ENCODE measurements at places on chromosomes 6 and 20. TPM values are rescaled to one million over a fixed set of nuclear protein-coding genes. Genes with fewer than 3 reads are reported as not detected.

PTCRA gene
- total RNA-seq, result not detected

PRDM13 gene
- not detected for total RNA-seq

DNA sequence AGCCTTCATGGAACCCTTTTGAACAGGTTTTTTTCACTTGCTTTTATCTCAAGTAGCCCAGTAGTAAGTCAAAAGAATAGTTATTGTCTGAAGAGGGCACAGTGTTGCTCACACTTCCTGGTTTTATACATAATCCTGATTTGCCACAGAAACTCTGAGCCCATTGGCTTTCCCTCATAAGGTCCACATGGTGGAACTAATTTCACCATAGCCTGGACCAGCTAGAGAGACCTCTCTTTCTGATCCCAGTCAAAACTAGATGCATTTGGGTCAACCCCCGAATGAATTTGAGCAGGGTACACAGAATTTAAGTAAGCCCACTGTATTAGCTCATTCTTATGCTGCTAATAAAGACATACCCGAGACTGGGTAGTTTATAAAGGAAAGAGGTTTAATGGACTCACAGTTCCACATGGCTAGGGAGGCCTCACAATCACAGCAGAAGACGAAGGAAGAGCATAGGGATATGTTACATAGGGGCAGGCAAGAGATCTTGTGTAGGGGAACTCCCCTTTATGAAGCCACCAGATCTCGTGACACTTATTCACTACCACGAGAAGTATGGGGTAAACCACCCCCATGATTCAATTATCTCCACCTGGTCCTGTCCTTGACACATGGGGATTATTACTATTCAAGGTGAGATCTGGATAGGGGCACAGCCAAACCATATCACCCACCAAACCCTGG, 6.2 kb downstream of the RWDD2A start:
- no peak overlapping the region for H3K27ac ChIP-seq
- H3K4me3 ChIP-seq, result no peak overlapping the region
- no peak for DNase-seq
- H3K36me3 ChIP-seq, result peaks cover 7% of the 10 kb centered on the region
- H3K27me3 ChIP-seq, result no peaks in the 10 kb centered on the region

GRCh38 chr20:48295966-48296421, 510.7 kb upstream of the SULF2 start:
- no peak overlapping the region for H3K27ac ChIP-seq
- no peak for DNase-seq
- no peak overlapping the region for H3K4me3 ChIP-seq
- peaks cover 8% of the 10 kb centered on the region for H3K27me3 ChIP-seq
- no peaks in the 10 kb centered on the region for H3K36me3 ChIP-seq

DNA sequence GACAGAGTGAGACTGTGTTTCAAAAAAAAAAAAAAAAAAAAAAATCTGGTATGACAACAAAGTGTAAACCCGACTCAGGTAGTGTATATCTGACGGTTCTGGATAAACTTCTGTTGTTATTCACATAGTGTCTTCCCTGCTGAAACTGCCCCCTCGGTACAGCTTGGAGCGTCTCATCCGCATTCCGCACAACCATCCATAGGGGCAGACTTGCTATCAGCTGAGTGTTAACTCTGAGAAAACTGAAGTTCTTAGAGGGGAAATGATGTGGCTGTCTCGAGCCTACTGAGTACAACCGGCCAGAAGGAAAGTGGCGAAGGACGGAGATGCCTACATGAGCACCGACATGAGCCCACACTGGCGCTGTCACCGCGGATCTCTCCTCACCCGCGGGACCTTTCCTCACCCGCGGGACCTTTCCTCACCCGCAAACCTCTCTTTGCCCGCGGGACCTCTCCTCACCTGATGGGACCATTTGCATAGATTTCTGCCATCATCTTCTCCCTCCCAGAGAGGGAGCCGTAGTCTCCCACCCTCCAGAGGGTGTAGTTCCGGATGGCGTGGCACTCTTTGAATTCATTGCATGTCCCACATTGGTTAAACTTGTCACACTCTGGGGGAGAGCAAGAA, 9.8 kb downstream of the CTSZ start:
- H3K4me3 ChIP-seq, result no peak overlapping the region
- H3K36me3 ChIP-seq, result peaks cover 43% of the 10 kb centered on the region
- no peaks in the 10 kb centered on the region for H3K27me3 ChIP-seq
- DNase-seq, result no peak

- H3K4me3 ChIP-seq, result no peak overlapping the region
- H3K36me3 ChIP-seq, result no peaks in the 10 kb centered on the region
- peaks cover 12% of the 10 kb centered on the region for H3K4me1 ChIP-seq
Observed at GRCh38 chr6:28425944-28426541, 17.2 kb downstream of the ZSCAN23 start.

DNA sequence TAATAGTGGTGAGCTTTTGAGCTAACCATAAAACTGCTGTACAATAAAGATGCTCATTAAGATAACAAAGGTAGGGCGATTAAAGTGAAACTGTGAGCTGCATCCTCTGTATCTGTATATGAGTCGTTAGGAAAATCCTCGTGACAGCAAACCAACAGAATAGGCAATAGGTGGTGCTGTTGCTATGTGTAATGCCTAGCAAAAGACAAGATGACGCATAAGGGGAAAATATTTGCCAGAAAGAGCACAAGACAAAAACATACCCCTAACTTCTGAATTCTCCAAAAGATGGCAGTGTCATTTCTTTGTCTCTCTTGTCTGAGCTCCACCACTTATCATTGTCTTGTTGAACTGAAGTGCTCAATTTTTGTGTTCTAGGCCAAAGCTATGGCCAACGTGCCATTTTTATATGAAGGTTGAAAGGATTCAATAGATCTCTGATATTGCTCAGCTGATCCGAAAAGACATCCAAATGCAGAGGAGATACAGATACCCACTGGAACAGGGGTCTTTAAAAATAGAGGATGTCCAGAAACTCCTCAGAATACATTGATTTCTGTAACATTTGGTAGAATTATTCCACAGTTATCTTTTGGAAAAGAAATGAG, 56.3 kb upstream of the ANKEF1 start:
- no peaks in the 10 kb centered on the region for H3K36me3 ChIP-seq
- no peak overlapping the region for H3K27ac ChIP-seq
- H3K4me1 ChIP-seq, result peaks cover 5% of the 10 kb centered on the region

DNA sequence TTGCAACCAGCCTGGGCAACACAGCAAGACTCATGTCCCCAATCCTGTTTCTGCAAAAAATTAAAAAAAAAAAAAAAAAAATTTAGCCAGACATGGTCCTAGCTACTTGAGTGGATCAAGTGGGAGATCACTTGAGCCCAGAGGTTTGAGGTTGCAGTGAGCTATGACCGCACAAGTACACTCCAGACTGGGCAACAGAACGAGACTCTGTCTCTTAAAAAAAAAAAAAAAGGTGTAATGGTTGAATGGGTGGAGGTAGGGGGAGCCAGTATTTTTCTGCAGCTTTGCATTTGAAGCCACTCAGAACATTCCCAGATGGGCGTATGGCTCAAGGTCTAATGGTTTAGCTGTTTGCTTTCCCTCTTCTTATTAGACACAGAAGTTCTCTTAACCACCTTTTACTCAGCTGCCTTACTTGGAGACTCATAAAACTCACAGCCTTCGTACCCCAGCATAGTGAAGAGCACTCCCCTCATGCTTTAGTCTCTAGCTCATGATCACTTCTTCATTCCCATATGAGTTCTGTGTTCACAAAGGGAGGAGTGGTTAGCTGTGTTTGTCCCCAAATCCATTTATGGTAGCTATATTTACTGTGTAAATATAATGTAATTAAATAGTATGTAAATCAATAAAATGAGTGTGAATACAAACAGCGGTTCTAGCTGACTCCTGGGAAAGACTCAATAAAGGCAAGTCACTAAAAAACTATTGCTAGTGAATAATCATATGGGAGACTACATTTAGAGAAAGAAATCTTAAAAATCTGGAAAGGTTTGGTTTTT, 9.0 kb downstream of the FKBP1A start:
- DNase-seq, result no peak
- H3K27ac ChIP-seq, result no peak overlapping the region
- H3K4me3 ChIP-seq, result no peak overlapping the region
- peaks cover 92% of the 10 kb centered on the region for H3K4me1 ChIP-seq
- H3K36me3 ChIP-seq, result peaks cover 16% of the 10 kb centered on the region

DNA sequence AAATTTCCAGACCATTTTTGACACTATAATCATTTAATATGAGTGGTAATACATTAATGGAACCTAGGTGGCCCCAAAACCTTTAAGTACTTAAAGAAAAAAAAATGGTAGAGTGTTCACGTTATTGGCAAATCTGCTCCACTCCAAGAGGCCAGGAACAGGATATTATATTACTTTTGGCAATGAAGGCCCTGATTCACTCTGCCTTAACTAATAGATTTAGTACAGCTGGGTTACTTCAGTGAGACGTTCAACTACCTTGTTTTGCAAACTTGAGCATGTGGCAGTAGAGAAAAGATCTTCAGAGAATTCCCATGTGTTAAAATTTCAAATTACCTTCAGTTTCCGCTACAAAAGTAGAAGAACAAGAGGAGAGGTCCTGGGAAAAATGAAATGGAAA, 12.8 kb downstream of the ADNP start:
- no peaks in the 10 kb centered on the region for H3K27me3 ChIP-seq
- DNase-seq, result no peak
- peaks cover 81% of the 10 kb centered on the region for H3K4me1 ChIP-seq
- H3K4me3 ChIP-seq, result no peak overlapping the region

- H3K27ac ChIP-seq, result no peak overlapping the region
- H3K4me3 ChIP-seq, result no peak overlapping the region
- H3K36me3 ChIP-seq, result no peaks in the 10 kb centered on the region
- H3K4me1 ChIP-seq, result peaks cover 5% of the 10 kb centered on the region
- no peaks in the 10 kb centered on the region for H3K27me3 ChIP-seq
Observed at GRCh38 chr6:158962371-158962770, 37.6 kb downstream of the RSPH3 start.

DNA sequence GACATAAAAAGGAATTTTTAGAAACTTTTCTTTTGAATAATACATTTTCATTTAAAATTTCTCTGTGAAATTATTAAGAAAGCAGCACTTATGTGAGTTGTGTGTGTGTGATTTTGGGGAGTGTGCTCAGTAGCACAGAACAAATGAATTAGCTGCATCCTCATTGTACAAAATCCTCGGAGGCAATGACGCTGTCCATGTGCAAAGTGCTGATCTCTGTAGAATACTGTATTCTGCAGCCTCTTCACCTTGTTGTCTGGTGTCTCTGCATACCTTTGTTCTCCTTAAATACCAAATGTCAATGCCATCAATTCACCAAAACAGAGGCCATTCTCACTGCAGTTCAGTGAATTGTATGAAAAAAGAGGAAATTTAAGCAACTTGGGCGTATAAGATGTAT, 838.4 kb downstream of the QKI start:
- no peak overlapping the region for H3K4me3 ChIP-seq
- H3K27me3 ChIP-seq, result no peaks in the 10 kb centered on the region
- no peaks in the 10 kb centered on the region for H3K4me1 ChIP-seq
- no peaks in the 10 kb centered on the region for H3K36me3 ChIP-seq
- DNase-seq, result no peak

GRCh38 chr6:125989631-125990030, 3.3 kb downstream of the TRMT11 start:
- H3K27me3 ChIP-seq, result no peaks in the 10 kb centered on the region
- peak overlapping the region; percentile 15 for H3K27ac ChIP-seq

DNA sequence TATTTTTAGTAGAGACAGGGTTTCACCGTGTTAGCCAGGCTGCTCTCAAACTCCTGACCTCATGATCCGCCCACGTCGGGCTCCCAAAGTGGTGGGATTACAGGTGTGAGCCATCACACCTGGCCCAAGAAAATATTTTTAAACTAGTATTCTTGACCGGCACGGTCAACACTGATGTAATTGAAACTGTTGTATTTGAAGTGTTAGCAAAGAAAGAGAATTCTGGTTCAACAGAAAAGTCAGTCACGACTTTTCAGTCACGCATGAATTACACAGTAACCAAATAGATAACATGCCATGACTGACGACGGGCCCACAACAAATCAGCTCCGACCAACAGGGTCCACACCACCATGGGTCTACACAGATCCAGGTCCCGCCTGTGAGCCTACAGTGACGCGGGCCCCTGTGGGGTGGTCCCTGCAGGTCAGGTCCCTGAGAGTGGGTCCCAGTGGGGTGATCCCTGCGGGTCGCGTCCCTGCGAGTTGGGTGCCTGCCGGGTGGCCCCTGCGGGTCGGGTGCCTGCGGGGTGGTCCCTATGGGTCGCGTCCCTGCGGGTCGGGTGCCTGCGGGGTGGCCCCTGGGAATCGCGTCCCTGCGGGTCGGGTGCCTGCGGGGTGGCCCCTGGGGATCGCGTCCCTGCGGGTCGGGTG, 1.0 kb downstream of the GMEB2 start:
- peaks cover 36% of the 10 kb centered on the region for H3K4me1 ChIP-seq
- H3K27ac ChIP-seq, result peak overlapping the region; percentile 87
- H3K27me3 ChIP-seq, result no peaks in the 10 kb centered on the region
- peak; percentile 53 for DNase-seq
- H3K4me3 ChIP-seq, result peak overlapping the region; percentile 76
- H3K36me3 ChIP-seq, result peaks cover 21% of the 10 kb centered on the region
